ENCODE measurements at places on chromosomes 2 and 18. TPM values are rescaled to one million over a fixed set of nuclear protein-coding genes. Genes with fewer than 3 reads are reported as not detected.

STPG4 gene
- total RNA-seq: 6.9 TPM

GRCh38 chr2:198571393-198571792 is 767.0 kb downstream of the PLCL1 start:
- no peak for DNase-seq

NOSTRIN gene
- total RNA-seq: 5.1 TPM

FOXD4L1 gene
- not detected for total RNA-seq

DNA sequence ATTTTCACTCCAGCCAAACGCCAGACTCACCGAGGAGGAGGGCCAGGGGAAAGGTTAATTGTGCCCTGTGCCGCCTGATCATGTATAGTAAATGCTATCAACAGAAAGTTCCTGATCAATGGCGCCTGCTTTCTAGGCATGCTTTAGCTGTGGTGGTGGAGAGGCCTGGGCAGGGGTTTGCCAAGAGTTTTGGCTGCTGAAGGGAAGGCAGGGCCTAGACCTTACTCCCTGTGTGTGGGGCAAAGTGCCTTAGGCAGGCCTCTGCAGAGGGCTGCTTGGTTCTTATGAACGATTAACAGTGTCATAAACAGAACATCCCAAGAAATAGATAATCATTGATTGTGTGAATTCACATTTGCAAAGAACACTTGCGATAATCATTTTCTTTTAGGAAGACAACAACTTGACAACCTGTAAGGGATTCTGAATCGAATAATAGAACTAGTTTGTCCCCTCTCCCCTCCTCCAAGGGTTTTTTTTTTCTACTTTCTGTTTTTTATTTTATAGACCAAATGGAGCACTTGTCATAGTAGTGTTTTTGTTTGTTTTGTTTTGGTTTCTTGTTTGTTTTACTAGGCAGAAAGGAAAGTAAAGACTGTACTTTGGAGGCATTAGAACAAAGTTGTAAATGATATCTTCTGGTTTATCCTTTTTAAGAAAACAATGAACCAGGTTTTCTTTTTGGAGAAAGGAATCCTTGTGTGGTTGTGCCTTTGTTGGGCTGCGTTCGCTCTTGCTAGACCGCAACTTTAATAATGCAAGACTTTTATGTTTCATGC is 6.5 kb downstream of the TSHZ1 start:
- DNase-seq: no peak

MFSD2B gene
- total RNA-seq: not detected

DNA sequence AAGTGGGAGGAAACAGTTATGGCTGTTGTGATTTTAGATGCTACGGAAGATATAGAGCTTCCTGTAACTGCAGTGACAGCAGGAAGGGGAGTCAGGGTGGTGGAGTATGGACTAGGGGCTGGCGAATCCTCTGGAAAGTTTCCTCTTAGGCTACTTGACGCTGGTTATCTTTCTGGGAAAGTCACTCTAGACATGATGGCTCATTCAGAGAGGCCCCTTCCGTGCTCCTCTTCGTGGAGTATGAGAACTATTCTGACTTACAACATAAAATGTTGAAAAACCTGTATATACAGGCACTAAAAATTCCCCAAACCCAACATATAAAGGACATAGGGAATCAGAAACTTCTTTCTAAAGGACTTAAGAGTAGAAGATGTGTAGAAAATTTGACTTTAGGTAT is 78.8 kb downstream of the C18orf54 start:
- no peak for DNase-seq

GRCh38 chr2:1505031-1505441 is 91.8 kb downstream of the TPO start:
- no peak for DNase-seq

DNA sequence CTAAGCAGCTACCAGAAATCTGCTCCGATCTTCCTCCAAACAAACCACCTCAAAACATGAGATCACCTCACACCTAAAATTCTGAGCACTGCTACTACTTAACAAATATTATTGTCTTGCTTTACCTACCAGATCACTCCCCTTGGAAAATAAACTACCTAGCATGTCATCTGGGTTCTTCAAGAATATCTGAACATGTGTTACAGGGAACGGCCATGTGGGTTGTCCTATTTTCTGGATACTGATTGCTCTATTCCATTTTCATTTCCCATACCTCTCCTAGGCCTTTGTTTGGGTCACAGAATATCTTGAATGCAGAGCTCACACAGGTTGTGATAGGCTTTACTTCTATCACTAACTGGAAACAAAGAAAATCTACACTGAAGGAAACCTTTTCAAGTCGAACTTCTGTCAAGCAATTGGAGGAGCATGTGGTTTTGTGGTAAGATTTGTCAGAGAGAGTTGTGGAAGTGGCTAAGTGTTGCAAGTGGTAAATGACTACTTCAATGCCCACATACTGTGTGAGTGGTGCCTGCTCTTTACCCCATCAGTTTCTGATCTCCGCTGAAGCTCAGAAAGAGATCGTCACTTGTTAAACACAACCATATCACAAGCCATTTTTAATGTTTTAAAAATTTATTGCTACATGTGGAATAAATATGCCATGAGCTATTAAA is 739.1 kb upstream of the ZEB2 start:
- DNase-seq: no peak

REG3A gene
- not detected for total RNA-seq

UGT1A8 gene
- 43.6 TPM for total RNA-seq

MC5R gene
- total RNA-seq: 0.47 TPM

GRCh38 chr2:206160807-206161179 is 1.1 kb downstream of the EEF1B2 start:
- DNase-seq: no peak

DNA sequence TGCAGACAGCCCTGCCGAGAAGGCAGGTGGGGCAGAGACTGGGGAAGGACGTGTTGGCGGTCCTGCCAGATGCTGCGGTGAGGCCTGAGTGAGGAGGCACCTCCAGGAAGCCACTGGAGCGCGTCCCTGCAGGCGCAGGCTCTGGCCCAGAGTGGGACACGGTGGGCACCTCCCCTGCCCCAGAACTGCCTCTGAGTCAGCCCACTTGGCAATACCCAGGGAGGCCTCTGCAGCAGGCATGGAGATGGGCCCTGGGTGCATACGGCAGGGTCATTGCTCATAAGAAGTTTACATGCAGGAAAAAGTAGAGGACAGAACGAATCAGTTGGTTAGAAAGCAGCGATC is 195.9 kb downstream of the TFCP2L1 start:
- no peak for DNase-seq

DNA sequence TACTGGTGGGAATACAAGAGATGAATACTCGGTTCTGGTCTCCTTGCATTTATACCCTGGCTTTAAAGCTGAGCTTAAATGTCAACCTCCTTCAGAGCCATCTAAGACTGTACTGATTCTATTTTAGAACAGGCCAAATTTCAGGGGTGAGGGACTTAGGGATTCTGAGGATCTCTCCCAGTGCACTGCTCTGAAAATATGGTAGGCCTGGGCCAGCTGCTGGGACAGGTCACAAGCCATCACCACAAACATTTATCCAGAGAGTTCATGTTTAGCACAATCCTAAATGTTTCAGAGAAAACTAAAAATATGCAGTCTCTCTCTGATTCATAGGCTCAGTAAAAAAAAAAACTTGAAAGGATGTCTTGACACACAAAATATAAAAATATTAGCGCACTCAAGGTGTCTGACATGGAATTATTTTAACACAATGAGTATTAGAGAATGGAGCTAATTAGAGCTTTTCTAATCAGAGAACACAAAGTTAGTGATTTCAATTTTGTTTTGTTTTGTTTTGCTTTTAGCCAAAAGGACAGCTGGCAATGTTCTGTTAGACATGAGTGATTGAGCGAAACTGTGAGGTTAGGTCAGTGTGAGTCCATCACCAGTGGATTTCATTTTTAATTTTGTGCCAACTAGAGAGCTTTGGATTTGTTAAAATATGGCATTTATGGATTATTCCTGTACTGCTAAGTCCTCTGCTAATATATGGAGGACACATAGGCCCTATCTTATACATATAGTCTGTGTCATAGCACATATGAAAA is 38.8 kb downstream of the MFSD6 start:
- no peak for DNase-seq

DNA sequence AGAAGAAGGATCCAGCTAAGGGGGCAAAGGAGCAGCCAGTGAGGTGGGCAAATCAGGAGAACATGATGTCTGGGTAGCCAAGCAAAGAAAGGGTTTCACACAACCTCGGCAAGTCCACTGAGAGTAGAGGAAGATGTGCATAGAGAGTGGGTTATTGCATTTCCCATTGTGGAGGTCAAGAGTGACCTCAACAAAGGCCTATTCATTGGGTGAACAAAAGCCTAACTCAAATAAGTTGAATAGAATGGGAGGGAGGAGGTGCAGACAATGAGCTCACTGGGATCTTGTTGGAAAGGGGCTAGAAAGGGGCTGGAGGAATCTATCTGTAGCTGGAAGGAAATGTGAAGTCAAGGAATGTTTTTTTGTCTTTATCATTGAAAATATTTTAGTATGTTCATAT is 14.0 kb upstream of the PDCL3 start:
- no peak for DNase-seq
